A549 (cell line): ENCODE measurements at places on chromosomes 13 and 19.

DNA sequence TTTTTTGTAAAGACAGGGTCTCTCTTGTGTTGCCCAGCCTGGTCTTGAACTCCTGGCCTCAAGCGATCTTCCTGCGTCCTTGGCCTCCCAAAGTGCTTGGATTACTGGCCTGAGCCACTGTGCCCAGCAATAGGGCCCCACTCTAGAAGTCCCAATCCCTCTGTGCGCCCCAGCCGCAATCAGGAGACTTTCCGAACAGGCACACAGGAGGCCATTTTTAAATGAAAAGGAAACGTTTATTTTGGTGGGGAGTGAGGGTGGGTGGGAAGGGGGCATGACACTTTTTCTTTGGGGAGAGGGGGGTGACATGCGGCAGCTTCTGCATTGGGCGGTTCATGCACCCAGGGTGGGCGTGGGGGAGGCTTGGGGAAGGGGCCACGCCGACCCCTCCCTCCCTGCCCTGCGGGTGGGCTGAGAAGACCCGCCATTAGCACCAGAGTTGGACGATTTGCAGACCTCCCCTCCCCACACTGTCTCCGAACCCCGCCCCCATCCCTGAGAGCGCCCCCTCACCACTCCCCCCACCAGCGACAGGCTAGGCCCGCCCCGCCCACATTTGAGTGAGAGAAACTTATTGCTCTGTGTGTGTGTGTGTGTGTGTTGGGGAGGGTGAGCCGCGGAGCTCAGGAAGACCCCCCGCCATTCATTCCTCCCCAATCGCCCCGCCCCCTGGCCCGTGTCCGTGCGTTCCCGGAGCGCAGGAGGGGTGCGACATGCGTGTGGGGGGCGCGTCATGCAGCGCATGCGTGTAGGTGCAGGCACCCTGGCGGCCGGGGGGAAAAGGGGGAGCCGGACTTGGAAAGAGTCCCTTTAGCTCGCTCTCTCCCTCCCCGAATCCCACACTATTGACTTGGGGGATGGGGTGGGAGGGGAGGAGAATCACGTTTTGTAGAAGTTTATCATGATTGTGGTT is 17.2 kb downstream of the KCNC3 start:
- DNase-seq = peak; percentile 94

DNA sequence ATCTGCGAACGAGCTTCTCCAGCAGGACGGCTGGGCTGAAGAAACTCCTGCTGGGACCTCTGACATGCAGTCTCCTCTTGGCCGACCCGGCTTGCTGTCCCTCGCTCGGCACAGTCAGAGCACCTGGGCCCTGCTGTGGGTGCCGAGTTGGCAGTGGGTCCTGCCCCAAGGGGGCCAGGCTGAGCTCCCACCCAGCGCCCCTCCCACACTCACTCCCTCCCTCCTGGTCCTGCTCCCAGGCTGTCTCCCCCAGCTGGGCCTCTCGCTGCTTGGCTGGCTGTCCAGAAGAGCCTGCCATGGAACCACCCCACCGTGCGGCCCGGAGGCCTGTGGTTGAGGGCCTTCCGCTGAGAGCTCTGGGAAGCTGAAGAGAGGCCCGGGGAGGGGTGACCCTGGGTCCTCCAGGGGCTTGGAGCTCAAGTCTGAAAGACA is 6.0 kb downstream of the AKT2 start:
- no peak for DNase-seq

DNA sequence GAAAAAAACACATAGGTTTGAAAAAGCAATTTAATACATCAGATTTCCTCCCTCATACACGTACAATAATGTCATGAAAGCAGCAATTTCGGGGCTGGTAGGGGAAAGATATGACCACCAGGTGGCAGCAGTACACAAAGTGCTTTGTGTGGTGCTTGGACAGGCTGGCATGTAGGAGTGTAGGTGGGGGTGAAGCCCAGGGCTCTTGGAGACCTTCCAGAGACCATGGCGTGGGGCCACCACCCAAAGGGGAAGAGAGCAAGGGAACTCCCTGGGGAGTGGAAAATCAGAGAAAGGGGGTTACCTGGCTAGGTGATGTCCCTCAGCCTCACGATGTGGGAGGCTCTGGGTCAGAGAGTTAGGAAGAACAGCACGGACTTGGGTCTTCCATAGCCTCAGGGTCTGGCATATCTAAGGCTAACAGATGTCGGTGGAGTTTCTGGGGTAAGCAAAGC is 11.8 kb upstream of the CCNA1 start:
- DNase-seq = peak; percentile 61

DNA sequence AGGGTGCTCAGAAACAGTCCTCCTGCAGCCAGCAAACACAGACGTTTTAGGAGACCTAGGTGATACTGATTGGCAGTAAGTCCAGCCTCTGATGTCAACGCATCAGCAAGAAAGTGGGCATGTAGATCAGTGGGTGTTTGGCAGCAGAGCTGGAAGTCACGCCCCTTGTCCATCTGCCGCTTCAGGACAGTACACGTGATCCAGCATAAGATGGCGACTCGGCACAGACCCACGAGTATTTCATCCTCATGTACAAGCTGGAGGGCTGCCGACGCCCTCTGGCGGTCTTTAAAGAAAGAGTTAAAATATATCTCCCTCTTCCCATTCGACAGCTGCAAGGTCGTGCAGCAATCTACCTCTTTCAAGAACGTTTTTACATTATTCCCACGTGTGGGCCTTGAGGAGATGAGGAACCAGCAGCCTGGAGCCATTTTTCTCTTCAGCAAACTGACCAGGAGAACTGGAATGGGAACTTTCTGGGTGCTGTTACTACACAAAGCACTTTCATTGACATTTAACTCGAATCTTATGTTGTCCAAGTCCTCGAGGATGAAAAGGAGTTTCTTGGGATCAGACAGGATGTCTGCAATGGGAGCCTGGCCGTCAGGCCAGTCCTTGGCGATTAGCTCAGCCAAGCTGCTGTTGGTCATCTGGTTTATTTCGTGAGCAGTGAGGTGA is 22.3 kb downstream of the NLRP11 start:
- DNase-seq = peak; percentile 94

DNA sequence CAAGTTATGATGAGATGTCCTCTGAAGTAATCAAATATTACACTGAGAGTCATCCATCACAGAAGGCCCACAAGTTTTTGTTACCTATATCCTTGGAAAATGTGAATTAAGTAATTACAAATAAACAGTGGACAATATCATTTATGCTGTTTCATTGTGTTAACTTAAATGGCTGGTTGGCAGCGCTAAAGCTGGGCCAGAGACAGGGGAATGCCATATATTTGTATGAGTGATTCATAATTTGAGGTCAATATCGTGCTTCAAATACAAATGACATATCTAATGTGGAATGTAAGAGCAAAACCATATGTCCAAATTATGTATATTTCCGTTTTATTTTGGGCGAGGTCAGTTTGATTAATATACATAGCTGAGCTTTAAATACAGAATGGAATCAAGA is 1556.2 kb downstream of the SLITRK5 start:
- no peak for DNase-seq

GRCh38 chr13:42009057-42009456 is 39.4 kb upstream of the DGKH start:
- no peak for DNase-seq
